GM13977 (cell line): ENCODE measurements at places on chromosomes 3 and 15.
A peak's percentile ranks its signal among the peaks of the same experiment; 100 is the strongest.

GRCh38 chr3:64865839-64866570 is 178.2 kb upstream of the ADAMTS9 start:
- DNase-seq = no peak

DNA sequence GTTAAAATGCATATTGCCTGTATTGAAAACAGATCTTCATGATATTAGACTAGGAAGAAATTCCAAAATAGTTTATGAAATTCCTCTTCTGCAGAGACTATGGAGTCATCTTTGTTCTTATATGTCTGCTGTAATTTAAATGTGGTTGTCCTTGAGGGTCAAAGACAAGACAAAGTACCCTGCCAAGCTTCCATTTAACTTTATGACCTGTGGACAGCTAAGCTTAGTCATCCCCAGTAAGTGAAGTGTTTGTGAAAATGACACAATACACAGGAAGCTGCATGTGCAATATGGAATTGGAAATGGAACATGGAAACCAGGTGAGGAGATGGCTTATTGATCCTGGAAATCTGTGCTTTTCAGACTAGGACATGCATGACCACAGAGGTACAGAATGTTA is 68.5 kb upstream of the GBE1 start:
- no peak for DNase-seq

GRCh38 chr3:47149339-47149933 is 14.5 kb downstream of the SETD2 start:
- DNase-seq = no peak

DNA sequence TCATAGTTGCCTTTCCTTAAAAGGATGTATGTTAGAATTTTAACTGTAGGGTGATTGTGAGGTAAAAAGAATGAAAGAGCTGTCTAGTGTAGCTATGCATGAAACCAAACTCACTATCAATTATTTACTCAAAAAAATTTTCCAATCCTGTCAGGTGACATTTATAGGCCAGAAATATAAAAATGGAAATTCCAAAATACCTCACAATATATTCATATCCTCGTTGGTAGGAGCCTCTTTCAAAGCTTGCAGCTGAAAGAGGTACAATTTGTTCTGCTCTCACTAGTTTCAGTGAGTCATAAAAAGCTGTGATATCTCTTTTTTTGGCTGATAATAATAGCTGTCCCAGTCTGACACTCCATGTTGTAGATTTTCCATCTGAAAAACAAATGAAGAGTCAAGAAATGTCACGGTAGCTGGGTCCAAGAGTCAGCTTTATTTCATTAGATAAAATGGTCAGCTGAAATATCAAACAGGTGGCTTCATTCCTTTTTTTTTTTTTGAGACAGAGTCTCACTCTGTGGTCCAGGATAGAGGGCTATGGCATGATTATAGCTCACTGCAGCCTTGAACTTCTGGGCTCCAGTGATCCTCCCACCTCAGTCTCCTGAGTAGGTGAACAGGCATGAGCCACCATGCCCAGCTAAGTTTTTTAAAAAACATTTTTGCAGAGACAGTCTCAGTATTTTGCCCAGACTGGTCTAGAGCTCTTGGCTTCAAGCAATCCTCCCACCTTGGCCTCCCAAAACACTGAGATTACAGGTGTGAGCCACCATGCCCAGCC is 50.8 kb upstream of the XRN1 start:
- peak; percentile 23 for DNase-seq

DNA sequence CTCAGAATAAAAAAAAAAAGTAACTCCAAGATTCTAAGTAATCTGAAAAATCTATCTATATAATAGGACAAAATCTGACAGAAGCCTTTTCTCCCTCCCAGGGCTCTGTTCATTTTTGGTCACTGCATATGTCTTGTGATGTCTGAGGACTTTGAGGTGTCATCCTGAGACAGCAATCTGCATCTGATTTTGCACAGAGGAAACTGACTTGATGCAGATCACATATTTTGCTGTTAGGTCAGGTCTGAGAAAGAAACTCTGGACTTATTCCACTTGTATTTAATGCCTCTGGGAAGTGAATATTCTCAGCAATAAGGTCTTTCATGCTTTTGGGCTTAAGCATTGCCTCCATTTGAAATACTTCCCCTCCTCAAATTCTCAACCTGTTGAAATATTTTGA is 295.2 kb upstream of the THBS1 start:
- no peak for DNase-seq

- peak; percentile 50 for DNase-seq
Observed at GRCh38 chr15:100806157-100806556, 73.5 kb upstream of the ALDH1A3 start.

GRCh38 chr3:28326458-28326926 is 22.0 kb upstream of the ZCWPW2 start:
- no peak for DNase-seq

DNA sequence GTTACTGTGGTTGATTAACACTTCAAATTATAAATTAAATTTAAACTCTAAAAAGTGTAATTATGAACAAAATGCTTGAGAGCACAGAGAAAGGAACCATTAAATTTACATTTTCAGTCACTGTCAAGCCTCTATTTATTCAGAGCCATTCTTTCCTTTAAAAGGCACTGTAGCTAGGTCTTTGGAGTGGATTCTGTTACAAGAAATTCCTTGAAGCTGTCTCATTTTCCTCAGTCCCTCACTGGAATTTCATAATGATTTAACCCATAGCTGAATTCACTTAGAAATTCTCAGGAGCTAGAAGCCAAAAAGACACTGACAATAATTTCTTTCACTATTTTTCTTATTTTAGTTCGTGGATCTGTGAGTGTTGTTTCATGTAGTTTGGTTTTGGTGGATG is 81.2 kb upstream of the TCF12 start:
- no peak for DNase-seq

- DNase-seq = no peak
Observed at GRCh38 chr3:195256639-195257453, 14.1 kb downstream of the XXYLT1 start.

DNA sequence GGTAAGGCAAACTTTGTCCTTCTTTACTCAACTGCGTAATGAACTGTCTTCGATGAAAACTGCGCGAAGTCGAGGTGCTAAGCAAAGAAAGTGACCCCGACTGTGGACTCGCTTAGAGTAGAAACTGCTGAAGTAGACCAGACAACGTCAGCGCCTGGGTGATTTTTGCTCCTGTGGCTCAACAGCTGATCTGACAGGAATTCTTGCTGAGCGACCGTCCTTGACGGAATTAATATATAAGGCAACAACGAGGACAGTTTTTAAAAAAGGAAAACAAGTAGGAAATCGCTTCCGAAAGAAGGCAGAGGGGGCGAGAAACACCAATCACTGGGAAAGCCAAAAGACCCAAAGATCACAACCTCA is 541 bp downstream of the RPS27L start:
- peak; percentile 36 for DNase-seq

DNA sequence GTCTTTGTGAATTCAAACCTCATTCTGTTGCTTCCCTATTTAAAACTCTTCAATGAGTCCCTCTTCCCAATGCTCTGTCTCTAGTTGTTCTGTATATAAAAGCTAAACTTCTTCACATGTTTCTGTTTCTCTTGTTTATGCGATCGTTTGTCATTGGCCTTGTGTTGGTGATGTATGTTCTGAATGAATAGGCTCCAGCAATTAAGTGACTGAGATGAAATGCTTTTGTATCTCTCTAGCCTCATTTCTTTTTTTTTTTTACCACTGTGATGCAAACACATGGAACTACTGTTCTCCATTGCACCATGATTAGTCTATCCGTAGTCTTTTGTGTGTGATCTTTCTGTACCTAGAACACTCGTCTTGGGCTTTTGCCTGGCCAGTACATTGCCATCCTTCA is 380.5 kb upstream of the TPRG1 start:
- no peak for DNase-seq

GRCh38 chr3:183242431-183242830 is 10.6 kb upstream of the B3GNT5 start:
- no peak for DNase-seq

DNA sequence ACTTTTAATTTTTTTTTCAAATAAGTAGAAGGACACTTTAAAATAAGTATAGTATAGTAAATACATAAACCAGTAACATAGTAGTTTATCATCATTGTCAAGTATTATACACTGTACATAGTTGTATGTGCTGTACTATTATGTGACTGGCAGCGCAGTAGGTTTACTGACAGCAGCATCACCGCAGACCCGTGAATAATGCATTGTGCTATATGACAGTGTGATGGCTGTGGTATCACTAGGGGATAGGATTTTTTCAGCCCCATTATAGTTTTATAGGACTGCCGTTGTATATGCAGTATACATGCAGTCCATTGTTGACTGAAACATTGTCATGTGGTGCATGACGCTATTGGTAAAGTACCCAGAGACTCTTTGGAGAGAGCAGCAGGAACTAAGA is 306.5 kb downstream of the SQOR start:
- no peak for DNase-seq

GRCh38 chr15:100167884-100168375 is 173.8 kb downstream of the ADAMTS17 start:
- DNase-seq = no peak

DNA sequence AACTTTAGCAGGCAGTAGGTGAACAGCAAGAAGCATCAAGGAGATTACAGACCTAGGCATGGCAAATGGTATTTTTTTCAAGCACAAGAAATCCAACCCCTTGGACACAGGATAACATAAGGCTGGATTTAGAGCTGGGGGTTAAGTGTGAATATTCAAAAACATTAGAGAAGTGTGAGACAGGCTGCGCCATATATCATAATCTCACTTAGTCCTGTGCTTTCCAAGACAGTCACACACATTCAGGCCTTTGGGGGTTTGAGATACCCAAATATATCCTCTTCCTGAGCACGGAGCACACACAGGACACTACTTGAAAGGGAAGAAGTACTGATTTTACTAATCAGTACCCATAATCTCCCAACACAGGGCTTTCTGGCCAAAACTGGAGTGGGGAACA is 83.0 kb upstream of the CLDN18 start:
- DNase-seq = no peak

- no peak for DNase-seq
Observed at GRCh38 chr15:66586155-66586976, 20.6 kb upstream of the LCTL start.

DNA sequence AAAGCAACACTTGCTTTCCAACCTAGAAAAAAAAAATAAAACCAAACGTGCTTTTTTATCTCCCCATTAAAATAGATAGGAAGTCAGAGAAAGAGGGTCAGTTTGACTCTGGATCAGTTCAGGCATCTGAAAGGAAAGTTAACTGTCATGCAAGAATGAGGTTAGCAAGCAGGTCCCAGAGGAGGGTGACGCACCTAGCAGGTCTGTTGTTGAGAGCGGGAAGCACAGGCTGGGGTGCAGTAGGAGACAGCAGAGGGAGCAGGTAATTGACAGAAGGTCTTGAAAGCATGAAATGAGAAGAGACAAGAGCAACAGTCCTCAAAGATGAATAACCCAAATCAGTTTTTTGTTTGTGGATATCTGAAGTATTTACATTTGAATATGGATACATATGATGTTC is 82.5 kb downstream of the ANO10 start:
- DNase-seq = no peak

DNA sequence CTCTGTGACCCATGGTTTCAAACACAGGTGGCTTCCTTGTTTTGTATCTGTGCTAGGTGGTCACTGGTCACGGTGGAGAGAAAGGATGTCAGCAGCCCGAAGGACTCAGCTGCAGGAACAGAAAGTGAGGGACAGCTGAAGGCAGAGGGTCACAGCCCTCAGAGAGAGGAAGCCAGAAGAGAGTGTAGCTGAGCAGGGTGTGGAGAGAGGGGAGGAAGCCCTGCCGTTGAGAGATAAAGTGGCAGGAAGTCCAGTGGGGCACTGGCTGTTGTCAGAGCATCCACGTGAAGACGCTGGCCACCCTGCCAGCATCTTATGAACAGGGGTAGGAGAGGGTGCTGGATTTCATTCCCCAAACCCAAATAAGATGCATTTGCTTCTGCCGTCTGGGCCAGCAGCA is 36.9 kb downstream of the LIMD1 start:
- DNase-seq = no peak

DNA sequence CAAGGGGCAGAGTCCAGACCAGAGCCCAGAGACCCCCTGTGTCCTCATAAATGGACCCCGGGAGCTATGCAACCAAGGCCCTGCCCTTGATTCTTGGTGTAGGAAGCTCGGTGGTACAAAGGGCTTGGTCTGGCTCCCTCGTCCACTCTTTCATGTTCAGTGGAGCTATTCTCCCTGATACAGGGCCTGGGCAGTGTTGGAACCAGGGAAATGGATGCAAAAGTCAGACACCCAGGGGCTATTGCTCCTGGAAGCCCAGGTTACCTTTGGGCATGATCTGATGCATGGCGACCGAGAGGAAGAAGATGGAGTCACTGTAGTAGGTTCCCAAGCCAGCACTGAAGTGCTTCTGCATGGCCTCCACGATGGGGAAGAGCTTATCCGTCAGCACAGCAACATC is 44.5 kb downstream of the XXYLT1 start:
- DNase-seq = no peak

DNA sequence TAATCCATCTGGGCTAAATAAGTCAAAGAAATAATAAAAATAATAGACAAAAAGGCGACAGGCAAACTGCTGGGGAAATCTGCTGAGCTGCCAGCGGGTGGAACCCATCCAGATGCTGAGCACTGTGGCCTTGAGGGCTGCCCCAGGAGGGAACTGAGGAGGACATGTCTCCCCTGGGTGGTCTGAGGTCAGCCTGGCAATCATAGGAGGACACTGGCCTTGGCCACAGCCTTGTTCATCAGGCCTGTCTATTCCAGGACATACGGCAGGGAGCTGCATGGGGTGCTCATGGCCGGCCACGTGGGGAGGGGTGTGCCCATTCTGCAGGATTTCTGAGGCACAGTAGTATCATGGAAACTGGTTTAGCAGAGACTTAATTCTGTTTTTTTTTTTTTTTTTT is 21.5 kb upstream of the SNRPA1 start:
- DNase-seq = no peak

DNA sequence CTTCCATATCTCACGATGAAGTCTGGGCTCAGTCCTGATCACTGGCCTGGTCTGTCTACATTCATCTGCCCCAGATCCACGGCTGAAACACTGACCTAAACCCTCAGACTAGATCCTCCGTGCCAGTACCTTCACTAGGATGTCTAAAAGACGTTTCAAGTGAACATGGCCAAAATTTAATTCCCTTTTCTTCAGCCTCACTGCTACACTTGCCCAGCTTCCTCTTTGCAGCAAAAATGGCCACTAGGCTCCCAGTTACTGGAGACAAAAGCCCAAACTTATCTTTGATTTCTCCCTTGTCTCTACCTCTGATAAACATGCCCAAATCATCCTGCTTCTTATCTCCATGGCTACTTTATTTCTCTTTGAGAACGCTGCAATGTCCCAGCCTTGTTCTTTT is 1.7 kb downstream of the RASSF1 start:
- no peak for DNase-seq

- no peak for DNase-seq
Observed at GRCh38 chr3:5891711-5892110, 704.2 kb downstream of the EDEM1 start.
